ENCODE measurements at places on chromosomes 7 and 10. TPM values are rescaled to one million over a fixed set of nuclear protein-coding genes. Genes with fewer than 3 reads are reported as not detected.

The FBXL13 gene
- total RNA-seq = 2.1 TPM

The CHN2 gene
- 0.09 TPM for total RNA-seq

The HYAL4 gene
- total RNA-seq = not detected

The SPDYE8 gene
- not detected for total RNA-seq

The MYOF gene
- total RNA-seq = 108 TPM

All from bronchial smooth muscle cell (primary cell).